AG08395 (cell line): ENCODE measurements at places on chromosomes 5 and 9.
A peak's percentile ranks its signal among the peaks of the same experiment; 100 is the strongest.

GRCh38 chr5:171483551-171484135, 64.2 kb downstream of the FGF18 start:
- DNase-seq: no peak

DNA sequence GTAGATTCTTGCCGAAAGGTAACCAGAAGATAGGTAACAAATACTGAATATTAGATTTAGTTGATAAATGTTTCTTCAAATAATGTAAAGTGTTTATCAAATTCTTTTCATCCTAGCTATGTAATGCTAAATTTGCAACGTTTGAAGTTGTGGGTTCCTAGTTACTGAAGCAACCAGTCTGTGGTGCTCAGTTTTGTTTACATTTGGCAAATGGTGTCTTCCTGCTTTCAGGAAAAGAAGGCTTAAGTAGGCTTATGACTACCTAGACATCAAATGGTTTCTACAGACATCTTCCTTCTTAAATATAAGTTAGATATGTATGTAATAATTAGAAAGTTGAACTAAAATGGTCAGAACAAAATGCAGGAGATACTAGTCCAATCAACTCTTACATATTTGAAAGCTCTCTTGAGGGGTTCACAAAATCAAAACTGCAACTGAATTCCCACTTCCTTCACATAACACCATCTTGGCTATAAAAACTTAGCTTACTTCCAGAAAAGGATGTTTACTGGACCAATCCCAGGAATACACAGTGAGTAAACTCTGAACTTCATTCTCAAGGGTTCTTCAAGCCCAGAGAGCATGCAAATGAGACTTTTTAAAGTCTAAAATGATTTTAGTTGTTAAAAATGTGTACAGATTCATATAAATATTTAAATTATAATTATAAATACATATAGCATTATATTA, 125.7 kb upstream of the ITGA1 start:
- no peak for DNase-seq

DNA sequence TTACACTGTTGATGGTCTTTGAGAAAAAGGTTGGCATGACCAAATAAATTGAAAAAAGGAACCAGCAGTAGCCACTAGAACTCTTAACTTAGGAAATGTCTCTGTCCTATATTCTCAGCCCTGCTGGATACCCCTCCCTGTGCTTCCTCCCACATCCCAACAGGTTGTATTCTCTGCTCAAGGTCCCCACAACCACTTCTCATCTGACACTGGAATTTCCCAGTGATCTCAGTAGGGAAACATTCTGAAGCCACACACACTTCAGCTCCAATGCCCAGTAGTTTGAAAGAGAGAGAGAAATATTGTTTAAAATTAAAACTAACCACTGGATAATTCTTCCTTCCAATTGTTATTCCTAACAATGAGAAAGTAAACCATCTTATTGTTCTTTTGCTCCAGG, 30.0 kb upstream of the NREP start:
- no peak for DNase-seq

- no peak for DNase-seq
Observed at GRCh38 chr9:96140296-96141127, 161.5 kb downstream of the HSD17B3 start.

DNA sequence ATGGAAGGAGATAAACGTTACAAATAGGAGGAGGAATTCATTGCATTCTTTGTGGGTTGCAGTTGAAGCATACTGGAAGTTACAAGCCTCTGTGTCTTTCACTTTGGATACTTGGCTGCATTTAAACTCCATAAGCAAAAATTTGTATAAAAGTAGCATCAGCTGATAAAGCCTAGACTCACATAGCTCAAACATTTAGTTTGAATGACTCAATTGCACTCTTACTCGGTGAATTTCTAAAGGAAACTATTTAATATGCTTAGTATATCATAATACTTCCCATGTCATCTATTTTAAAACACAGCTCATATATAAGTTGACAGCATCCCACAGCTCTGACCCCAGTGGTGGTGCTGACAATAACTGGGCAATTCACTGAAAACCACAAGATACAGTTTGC, 596.6 kb upstream of the ZNF608 start:
- peak; percentile 32 for DNase-seq

- no peak for DNase-seq
Observed at GRCh38 chr5:111422747-111423720, 89.3 kb downstream of the STARD4 start.

- no peak for DNase-seq
Observed at GRCh38 chr9:117656002-117656401, 48.2 kb upstream of the TLR4 start.

DNA sequence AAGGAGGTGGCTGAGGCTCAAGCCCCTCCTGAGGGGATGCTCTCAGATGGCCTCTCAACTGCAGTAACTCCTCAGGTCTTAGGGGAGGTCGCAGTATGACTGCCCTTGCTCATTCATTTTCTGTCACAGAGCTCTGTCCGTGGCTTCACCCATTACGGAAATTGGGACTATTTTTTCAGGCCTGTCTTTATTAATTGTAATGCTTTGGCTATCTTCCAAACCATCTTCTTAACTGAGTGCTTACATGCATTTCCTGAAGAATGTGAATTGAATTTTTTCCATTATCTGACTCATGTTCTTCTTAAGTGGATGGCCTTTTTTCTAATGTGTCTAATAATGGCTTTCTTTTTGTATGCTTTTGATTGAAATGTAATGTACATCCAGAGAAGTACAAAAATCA, 36.4 kb upstream of the SV2C start:
- DNase-seq: no peak

DNA sequence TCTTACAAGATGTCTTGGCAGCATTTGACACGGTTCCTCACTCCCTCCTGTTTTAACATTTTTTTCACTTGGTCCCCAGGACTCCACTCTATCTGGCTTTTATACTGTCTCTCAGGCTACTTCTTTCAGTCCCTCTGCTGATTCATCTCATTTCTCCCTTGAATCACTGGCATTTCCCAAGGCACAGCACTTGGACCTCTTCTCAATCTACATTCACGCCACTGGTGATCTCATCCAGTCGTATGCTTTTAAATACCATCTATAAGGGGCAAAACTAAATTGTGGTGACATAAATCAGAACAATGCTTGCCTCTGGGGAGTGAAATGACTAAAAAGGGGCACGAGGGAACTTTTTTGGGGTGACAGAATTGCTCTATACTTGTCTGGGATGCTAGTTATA, 47.1 kb downstream of the MAPKAP1 start:
- peak; percentile 81 for DNase-seq

GRCh38 chr9:76200315-76200714, 193.9 kb downstream of the RFK start:
- DNase-seq: no peak
